ENCODE measurements at places on chromosomes 1 and 21.

GRCh38 chr21:18191139-18191538 is 53.5 kb upstream of the CHODL start:
- no peak for DNase-seq

DNA sequence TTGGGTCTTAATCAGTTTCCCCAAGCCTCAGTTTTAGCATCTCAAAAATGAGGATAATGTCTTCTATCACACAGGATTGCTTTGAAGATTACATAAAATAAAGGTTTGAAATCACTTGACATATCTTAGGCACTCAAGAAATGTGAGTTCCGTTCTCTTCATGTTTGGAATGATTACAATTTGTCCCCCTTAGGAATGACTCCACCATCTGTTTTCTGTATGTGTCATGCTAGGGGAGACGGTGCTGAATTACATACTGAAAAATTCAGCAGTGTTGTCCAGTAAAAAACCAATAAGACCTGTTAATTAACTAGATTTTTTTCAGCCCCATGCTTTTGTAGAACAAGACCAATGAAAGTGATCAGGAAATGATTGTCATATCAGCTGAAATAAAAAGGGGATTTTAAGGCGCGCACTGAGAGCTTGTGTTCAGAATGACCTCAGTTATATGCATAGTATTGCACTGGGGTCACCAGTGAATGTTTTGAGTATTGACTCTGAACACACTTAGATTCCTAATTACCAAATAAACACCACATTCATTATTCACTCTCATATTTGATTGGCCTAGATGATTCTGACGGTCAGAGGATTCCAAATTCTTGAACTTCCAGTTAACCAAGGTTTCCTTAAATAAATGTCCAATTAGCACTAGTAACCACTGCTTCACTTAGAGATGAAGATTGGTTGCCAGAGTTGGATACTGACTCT is 114.5 kb upstream of the KCNK2 start:
- no peak for DNase-seq

- DNase-seq = no peak
Measured at GRCh38 chr1:164880199-164880598, 321.2 kb downstream of the PBX1 start.

GRCh38 chr1:66271904-66272254 is 262.1 kb upstream of the SGIP1 start:
- no peak for DNase-seq

DNA sequence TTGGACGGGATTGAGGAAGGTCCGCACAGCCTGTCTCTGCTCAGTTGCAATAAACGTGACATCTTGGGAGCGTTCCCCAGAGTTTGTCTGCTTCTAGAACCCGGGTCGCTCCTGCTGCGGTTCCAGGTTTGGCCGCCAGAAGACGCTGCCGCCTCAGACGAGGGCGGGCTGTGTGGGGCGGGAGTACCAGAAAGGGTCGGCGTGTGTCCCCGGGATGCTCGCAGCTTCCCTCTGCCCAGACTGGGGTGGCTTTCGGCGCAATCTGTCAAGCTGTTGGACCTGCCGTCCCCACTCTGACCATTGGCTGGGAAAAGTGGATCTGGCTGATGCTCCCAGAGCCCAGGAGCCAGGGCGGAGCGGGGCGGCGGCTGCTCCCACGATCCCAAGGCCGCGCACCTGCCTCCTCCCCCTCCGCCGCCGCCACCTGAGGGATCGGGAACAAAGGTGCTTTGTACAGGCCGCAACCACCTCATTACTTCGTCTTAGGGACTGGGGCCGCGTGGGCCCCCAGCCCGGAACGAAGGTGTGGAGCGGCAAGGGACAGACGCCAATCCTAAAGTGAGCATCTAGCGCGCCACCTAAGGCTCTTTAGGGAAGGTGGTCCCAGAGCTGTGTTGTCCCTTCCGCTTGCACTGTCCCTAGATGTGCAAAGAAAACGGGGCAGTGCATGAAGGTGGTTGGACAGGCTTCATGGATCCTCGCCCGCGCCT is 683 bp upstream of the EFNA4 start:
- peak; percentile 52 for DNase-seq

GRCh38 chr1:41712081-41712480 is 206.6 kb downstream of the HIVEP3 start:
- DNase-seq = no peak
